Activated gamma-delta T cell treated with Interleukin-2 at 50 U/mL for 16 hours (primary cell): ENCODE measurements at places on chromosomes 3 and 15.
A peak's percentile ranks its signal among the peaks of the same experiment; 100 is the strongest.

GRCh38 chr15:44968475-44968874 is 12.0 kb downstream of the TERB2 start:
- DNase-seq, result no peak

GRCh38 chr3:197798863-197799262 is 7.8 kb downstream of the LRCH3 start:
- no peak for DNase-seq

DNA sequence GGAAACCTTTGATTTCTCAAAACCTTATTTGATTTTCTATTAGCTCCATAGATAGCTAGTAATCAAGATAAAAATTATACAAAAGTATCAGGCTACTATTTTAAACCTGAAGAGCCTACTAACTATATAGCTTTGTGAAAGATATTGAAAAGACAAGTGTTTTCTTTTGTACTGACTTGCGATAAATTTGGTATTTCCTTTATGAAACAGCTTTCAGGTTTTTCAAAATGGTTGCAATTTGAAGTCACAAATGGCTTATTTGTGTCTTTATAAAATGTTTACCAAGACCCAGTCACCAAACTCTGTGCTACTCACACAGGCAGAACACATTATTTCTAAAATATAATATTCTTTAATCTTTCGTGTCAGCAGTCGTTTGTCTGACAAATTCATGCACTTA is 167.5 kb upstream of the ALCAM start:
- DNase-seq, result no peak

GRCh38 chr3:30915782-30916181 is 21.3 kb upstream of the GADL1 start:
- no peak for DNase-seq

- no peak for DNase-seq
Measured at GRCh38 chr3:152436707-152437590, 168.2 kb downstream of the MBNL1 start.

GRCh38 chr3:165212580-165212979 is 16.4 kb upstream of the SLITRK3 start:
- no peak for DNase-seq

GRCh38 chr3:149448331-149448831 is 26.1 kb upstream of the TM4SF4 start:
- DNase-seq, result no peak

DNA sequence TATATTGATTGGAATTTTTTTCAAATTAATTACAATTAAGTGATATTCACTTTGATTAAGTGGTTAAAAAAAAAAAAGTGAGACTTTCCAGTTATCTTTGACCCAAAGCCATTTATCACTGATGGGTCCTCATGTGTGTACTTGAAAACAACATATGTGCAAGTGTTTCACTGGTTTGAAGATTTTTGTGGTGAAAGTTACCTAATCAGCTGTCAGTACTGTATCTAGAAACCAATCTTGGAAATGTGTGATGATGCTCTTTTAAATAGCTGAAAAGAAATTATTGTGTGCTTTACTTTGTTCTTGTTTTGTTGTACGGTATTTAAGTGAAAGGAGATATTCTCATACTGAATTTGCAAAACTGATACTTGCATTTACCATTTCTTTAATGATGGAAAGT is 11.6 kb upstream of the XCR1 start:
- no peak for DNase-seq

DNA sequence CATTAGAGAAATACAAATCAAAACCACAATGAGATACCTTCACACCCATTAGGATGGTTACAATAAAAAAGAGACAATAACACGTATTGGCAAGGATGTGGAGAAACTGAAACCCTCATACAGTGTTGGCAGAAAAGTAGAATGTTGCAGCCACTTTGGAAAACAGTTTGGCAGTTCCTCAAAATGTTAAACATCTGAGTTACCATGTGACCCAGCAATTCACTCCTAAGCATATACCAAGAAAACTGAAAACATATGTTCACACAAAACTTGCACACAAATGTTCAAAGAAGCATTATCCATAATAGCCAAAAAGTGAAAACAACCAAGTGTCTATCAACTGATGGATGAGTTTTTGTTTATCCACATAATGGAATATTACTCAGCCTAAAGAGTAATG is 166.9 kb upstream of the FAM3D start:
- DNase-seq, result no peak

GRCh38 chr15:86064326-86064725 is 15.3 kb upstream of the AGBL1 start:
- DNase-seq, result no peak

DNA sequence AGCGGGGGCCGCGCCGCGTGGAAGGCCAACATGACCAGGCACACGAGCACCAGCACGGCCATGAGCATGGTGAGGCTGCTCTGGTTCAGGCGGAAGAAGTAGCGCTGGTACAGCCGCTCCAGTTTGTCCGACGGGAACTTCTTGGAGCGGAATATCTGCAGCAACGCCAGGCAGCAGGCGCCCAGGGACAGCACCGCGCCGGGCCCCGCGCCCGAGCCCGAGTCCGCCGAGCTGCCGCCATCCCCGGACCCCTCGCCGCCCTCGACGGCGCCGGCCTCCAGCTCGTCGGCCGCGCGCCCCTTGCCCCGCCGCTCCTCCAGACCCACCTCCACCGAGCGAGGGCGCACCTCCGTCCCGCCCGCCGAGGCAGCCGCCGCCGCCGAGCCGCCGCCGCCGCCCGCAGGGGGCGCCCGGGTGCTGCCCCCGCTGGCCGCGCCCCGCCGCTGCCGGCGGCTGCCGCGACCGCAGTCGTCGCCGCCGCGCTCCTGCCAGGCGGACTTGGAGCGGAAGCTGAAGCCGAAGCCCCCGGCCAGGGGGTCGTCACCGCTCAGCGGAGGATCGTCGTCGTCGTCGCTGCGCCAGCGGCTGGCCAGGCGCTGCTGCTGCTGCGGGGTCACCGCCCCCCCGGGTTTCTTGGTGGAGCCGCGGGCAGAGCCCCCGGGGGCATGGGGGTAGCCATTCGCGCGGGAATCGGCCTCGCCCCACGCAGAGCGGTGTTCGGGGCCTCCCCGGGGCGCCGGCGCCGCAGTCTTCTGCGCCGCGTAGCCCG is 957 bp downstream of the ADCY5 start:
- peak; percentile 18 for DNase-seq
